ENCODE measurements at places on chromosomes 1 and 21.

GRCh38 chr1:222095606-222096475, 354.0 kb upstream of the DUSP10 start:
- no peak for DNase-seq

- DNase-seq = no peak
Observed at GRCh38 chr1:86487131-86487810, 18.5 kb downstream of the CLCA1 start.

- DNase-seq = no peak
Observed at GRCh38 chr1:24850328-24850920, 79.7 kb downstream of the RUNX3 start.

DNA sequence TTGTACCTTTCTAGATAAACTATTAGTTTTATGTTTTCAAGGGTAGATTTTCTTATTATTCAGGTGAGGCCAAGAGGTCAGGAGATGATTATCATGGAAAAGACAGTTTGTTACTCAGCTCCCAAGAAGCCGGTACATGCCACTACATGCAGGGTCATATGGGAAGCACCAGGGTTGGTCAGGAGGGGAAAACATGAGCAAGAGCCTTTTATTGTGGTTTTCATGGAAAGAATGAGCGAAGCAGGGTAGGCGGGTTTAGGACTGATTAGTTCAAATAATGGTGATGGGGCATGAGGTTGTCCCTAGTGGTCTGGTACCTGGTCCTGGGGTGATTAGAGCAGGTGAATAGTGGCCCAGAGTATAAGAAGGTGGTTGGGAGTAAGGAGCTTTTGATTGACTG, 189.9 kb downstream of the APP start:
- no peak for DNase-seq

DNA sequence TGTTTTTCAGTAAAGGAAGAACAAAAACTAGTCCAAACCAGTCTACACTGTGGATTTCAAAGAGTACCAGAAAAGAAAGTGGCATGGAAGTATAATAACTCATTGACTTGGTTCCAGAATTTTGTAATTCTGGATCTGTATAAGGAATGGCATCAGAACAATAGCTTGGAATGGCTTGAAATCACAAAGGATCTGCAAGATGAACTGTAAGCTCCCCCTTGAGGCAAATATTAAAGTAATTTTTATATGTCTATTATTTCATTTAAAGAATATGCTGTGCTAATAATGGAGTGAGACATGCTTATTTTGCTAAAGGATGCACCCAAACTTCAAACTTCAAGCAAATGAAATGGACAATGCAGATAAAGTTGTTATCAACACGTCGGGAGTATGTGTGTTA, 21.3 kb downstream of the CHODL start:
- no peak for DNase-seq

DNA sequence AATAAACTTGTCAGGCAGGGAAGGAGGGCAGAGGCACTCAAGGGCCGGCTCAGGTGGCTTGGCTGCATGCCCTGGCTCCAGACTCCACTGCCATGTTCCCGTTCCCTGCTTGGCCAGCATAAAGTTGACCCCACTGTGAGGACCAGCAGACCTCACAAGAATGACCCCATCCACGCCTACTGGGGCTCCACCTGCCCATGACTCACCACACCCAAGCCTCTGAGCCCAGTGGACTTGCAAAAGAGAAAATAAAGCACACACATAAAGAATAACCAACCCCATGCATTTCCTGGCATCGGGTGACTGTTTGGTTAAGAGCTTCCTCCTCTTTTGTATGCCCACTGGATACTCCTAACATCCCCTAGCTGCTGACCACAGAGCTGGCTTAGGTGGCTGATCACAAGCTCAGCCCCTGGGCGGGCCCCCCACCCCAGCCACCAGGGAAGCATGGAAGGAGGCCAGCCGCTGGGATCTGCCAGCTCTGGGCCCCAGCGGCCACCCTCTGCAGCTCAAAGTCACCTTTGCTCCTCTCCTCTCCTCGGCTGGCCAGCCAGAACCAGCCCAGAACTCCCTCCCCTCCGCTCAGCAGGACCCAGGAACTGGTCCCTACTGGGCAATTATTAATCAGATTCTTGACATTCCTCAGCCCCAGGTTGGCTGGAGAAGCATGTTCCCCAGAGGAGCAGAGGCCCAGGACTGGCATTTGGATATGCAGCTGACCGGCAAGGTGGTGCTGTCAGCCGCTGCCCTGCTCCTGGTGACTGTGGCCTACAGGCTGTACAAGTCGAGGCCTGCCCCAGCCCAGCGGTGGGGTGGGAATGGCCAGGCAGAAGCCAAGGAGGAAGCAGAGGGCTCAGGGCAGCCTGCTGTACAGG, at the start of gene KLHDC7A:
KLHDC7A (plus strand) TSS at position 616 of the 875 bp plus-strand sequence; CDS start at position 668, 52 bp downstream.
- DNase-seq = peak; percentile 91

GRCh38 chr1:160836561-160836960, 26.1 kb downstream of the CD244 start:
- no peak for DNase-seq

GRCh38 chr1:203328714-203329122, 22.2 kb downstream of the FMOD start:
- peak; percentile 26 for DNase-seq
